Adrenal gland (tissue), 19 donors: ENCODE measurements at places on chromosomes 16 and 17.

DNA sequence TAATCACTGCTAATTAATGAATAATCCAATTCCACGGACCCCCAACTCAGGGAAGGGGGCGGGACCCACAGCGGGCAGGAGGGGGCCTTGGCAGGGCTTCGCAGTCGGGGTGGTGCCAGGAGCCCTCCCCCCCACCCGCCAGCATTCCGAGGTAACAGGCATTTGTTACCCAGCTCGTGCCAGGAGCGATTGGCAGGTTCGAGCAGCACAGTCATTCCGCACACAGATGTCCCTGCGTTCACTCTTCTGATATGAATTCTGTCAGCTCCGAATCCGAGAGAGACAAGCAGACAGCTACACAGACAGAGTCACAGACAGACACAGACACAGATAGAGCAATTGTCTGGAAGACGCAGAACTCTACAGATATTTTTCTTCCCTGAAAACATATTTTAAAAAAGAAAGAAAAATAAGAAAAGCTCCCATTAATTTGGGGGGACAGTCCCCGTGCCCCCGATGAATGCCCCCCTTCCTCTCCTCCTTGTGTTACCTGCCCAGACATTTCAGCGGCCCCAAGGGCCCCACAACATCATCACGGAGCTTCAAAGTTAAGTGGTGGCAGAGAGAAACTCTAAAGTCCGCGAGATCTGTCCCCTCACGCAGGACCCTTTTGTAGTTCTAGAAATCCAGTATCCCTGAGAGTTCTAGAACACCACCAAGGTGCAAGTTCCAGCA lies 10.2 kb downstream of the NEUROD2 start:
- DNase-seq: no peak

- no peak for DNase-seq
Measured at GRCh38 chr16:66043326-66043725, 323.2 kb upstream of the CDH5 start.

DNA sequence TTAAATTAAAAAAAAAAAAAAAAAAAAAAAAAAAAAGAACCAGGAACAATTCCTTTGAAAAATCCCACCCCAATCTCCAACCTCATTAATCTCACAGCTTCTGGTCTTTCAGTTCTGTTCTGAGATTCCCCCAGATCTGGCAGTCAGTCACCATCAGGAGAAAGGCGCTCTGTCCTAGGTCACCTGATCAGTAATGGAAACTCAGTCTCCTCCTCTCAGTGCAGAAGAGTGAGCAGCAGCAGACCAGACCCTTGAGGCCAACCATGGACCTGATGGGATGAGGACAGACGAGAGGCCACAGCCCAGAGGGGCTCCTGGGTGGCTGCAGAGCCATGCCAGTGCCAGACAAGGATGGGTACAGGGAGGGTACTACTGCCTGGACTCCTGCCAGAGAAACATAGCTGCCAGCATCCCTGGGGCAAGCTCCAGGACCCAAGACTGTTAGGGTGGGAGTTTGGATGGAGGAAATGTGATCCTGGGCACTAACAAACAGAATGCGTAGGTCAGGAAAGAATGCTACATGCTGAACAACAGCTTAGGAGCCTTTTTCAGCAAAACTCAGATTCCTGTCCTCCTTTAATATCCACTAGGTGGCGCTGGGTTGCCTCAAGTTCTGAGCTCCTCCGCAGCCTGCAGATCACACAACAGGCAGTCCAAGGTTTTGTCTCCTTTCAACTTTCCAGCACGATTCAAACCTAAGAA lies 28.7 kb downstream of the MPG start:
- DNase-seq: peak; percentile 62

DNA sequence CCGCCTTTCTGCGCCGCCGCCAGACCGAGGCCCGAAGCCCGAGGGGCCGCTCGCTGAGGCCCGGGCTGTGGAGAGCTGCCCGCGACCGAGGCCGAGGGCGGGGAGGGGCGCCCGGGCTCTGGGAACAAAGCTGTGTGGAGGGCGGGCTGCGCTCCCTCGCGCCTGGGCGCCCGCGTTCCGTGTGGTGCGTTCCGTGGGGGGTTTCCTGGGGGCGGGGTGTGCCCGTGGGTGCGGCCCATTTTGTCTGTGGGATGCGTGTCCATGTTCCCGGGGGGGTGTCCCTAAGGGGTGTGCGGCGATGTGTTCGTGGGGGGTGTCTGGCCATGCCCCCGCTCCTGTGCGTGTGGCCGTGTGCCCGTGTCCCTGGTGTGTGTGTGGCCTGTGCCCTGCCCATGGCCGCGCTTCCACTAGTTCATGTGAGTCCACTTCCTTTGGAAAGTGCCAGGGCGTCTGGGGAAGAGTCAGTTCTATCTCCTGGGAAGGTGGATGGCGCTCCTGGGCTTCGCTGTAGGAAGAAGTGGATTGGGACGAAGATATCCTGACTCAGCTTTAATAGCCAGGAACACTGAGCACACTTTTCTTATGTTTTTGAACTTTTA lies 520 bp downstream of the JPT2 start:
- peak; percentile 71 for DNase-seq

DNA sequence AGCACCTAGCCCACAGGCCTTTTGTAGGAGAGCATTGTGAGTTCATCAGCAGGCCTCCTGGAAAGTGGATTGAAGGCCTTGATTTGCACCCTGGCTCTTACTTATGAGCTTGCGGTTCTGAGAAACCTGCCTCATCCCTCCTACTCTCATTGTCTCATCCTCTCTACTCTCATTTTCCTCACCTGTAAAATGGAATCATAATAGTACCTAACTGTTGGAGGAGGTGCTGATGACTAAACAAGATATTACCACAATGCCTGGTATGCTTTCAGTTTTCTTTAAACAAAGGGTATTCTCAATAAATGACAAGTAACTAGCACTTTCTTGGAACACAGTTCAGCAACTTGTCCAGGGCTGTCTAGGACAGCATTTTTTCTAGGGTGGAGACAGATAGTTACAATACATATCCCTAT lies 243.1 kb upstream of the MAF start:
- no peak for DNase-seq

- DNase-seq: peak; percentile 35
Measured at GRCh38 chr17:30824002-30824355, 513 bp downstream of the CRLF3 start.

DNA sequence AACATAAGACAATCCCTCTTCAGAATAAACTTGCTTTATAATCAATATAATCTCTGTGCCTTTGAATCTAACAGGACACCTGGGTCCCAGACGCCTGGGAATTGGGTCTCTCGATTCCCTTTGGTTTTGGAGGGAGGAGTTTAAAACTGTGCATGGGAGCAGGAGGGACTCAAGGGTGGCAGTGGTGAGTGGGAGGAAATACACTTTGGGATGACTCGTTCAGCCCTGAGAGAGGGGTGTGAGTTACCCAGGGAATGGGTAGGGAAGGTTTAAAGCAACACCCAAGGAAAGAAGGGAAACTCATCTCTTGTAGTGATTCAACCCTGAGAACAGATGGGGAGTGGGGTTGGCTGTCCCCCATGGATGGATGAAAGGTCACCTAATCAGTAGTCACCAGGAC lies 1.6 kb downstream of the RANGRF start:
- no peak for DNase-seq

DNA sequence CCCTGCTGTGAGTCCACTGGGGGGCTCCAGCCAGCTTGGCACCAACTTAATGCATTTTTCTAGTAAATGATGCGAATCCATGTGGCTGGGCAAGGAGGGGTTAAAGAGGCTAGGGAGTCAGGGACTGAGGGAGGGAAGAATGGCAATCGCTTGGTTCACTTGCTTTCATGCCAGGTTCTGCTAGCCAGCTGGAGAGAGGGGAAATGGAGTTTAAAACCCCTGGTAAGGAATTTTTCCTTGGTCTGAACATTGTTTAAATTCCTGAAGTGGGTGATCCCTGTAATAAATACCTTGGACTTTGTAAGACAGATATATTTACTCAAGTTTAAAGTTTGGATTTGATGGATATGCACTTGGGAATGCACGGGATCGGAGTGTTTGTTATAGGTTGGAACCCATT lies 22.8 kb downstream of the ANKFN1 start:
- DNase-seq: no peak

DNA sequence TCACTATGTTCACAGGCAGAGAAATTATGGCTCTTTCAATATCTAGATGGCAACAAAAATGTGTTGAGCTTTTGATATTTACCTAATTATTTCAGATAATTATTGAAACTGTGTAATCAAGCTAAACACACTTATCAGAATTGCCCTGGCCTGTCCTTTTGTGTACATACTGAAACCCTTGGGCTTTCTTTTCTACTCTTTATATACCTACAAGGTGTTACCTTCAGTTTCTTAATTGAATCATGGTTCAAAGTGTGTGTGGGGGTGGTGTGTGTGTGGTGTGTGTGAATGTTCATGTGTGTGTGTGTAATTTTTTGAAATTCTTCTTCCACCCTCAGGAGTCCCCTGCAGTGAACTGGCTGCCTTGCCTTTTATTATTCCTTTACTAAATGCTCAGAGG lies 506.8 kb upstream of the SOX9 start:
- no peak for DNase-seq

DNA sequence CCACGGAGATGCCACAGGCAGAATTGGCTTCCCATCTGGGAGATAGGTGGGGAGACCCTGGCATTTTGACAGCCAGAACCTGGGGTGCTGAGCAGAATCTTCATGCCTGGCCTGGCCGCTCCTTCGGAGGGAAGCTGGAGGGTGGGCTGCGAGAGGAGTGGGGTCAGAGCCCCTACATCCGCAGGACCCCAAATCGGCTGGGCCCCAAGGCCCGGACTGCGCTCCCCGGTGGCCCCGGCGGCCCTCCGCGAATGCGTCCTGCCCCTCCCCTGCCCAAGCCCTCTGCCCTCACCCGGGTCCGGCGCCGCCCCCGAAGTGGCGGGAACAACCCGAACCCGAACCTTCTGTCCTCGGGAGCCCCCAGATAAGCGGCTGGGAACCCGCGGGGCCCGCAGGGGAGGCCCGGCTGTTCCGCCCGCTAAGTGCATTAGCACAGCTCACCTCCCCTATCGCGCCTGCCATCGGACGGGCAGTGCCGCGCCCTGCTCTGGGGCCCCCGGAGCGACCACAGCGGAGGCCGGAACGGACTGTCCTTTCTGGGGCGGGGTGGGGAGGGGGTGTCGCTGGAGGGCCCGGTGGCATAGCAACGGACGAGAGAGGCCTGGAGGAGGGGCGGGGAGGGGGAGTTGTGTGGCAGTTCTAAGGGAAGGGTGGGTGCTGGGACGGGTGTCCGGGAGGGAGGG lies 850 bp upstream of the PNMT start:
- peak; percentile 46 for DNase-seq

- DNase-seq: no peak
Measured at GRCh38 chr17:65311261-65311660, 174.1 kb downstream of the RGS9 start.

GRCh38 chr16:26019381-26020242 lies 327.9 kb downstream of the HS3ST4 start:
- no peak for DNase-seq
